ENCODE measurements at places on chromosomes 2 and 18.

- DNase-seq = no peak
Measured at GRCh38 chr2:192498747-192499146, 304.0 kb upstream of the TMEFF2 start.

GRCh38 chr2:2095360-2096093 lies 235.5 kb downstream of the MYT1L start:
- no peak for DNase-seq

GRCh38 chr2:100765481-100765880 lies 54.5 kb upstream of the NPAS2 start:
- no peak for DNase-seq

DNA sequence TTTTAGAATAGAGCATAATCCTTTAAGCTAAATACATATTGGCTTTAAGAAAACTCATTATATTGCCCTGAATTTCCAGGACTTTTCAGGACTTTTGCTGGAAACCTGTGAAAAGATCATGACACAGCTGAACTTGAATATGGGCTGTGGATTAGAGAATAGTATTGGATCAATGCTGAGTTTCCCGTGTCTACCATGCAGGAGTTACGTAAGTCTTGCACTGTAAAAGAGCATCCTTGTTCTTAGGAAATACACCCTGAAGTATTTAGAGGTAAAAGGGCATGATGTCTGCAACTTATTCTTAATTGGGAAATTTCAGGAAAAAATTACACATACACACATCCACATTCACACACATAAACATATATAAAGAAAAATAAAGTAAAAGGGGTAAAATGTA lies 82.1 kb downstream of the ZFP36L2 start:
- no peak for DNase-seq

DNA sequence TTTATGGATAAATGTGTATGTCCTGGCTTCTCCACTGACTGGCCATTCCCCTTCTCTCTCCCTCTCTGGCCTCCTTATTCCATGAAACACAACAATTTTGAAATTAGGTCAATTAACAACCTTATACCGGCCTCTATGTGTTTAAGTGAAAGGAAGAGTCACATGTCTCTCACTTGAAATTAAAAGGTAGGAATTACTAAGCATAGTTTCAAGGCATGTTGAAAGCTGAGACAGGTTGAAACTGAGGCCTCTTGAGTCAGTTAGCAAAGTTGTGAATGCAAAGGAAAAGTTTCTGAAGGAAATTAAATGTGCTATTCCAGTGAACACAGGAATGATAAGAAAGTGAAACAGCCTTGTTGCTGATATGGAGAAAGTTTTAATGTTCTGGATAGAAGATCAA lies 69.7 kb downstream of the ADAM23 start:
- no peak for DNase-seq

DNA sequence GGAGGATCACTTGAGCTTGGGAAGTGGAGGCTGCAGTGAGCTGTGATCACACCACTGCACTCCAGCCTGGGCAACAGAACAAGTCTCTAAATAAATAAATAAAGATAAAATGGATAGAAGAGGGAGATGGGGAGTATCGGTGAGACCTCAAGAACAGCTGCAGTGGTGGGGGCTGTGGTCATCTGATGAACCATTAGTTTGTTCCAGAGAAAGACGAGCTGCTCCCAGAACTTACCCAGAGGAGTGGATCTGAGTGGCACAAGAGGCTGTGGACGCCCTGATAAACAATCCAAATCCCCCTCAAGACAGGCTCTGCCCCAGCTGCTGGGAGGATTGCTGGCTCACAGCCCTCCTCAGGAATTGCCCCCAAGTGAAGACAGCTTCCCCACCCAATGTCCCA lies 26.7 kb downstream of the TMEM127 start:
- no peak for DNase-seq

- DNase-seq = no peak
Measured at GRCh38 chr2:178266445-178266844, 72.1 kb downstream of the OSBPL6 start.
